T-helper 22 cell (primary cell): ENCODE measurements at places on chromosomes 1 and 21.
A peak's percentile ranks its signal among the peaks of the same experiment; 100 is the strongest.

DNA sequence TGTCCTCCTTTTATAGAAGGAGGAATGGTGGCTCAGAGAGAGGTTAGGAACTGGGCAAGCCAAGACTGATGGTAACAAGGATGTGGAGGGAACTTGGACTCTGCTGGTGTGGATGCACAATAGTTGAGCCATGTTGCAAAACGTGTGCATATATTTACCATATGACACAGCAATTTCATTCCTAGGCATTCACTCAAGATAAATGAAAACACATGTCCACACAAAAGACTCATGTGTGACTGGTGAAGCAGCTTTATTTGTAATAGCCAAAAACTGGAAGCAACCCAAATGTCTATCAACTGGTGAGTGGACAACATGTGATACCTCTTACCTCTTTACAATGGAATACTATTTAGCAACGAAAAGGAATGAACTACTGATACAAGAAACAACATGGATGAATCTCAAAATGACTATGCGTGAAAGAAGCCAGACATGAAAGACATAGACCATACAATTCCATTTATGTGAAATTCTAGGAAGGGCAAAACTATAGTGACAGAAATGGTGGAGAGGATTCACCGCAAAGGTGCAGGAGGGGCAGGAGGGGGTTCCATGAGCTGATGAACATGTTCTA is 36.2 kb downstream of the CAMK2N1 start:
- DNase-seq = no peak

- no peak for DNase-seq
These were observed 87.9 kb downstream of the RIPK4 start for GRCh38 chr21:41678924-41679318.

GRCh38 chr1:220430586-220430985 is 97.3 kb upstream of the MARK1 start:
- DNase-seq = no peak

GRCh38 chr1:59605761-59606160 is 209.0 kb upstream of the HOOK1 start:
- no peak for DNase-seq

GRCh38 chr1:111503585-111504060 is at the start of the genes ADORA3 and TMIGD3:
ADORA3 (minus strand) TSS chr1:111503633; CDS start chr1:111503354, 279 bp downstream.
TMIGD3 (minus strand) TSS chr1:111503633; CDS start chr1:111503354, 279 bp downstream.
- DNase-seq = no peak

GRCh38 chr21:37139154-37139553 is 66.1 kb downstream of the TTC3 start:
- DNase-seq = no peak

- DNase-seq = no peak
These were observed 69.1 kb upstream of the C1orf105 start for GRCh38 chr1:172351346-172351745.

GRCh38 chr1:52706136-52706670 is 8.1 kb upstream of the COA7 start:
- no peak for DNase-seq

DNA sequence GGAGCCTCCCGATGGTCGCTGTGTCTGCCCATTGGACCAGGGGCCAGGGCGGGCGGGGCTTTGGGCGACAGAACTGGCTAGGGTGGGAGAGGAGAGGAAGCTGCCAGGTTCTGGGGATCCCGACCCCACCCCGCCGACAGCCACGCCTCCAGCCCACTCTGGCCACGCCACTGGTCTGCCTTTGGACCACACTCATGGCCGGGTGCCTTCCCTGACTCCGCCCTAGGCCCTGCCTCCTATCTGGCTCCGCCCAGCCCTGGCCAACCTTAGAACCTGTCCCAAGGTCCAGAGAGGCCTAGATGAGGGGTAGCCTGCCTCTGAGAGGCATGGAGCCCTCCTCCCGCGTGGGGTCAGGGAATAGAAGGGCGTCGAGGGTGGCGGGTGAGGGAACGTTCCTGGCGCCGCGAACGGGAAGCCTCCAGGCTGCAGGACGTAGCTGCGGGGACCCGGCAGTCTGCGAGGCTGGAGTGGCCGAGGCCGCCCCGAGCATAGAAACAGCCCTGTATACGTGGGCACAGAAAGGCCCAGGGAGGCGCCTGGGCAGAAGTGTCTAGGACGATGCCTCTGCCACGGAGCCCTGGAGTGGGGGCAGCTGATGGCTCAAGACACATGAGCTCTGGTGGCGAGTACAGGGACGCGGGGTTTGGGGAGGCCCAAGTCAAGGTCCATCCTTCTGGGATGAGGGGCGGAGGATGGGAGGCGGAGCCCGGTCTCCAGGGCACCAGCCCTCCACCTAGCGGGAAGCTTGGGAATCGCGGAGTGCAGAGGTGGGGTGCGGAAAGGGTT is 11.5 kb upstream of the COL16A1 start:
- DNase-seq = no peak

- peak; percentile 43 for DNase-seq
These were observed 42.5 kb upstream of the TMEM125 start for GRCh38 chr1:43227143-43227764.

DNA sequence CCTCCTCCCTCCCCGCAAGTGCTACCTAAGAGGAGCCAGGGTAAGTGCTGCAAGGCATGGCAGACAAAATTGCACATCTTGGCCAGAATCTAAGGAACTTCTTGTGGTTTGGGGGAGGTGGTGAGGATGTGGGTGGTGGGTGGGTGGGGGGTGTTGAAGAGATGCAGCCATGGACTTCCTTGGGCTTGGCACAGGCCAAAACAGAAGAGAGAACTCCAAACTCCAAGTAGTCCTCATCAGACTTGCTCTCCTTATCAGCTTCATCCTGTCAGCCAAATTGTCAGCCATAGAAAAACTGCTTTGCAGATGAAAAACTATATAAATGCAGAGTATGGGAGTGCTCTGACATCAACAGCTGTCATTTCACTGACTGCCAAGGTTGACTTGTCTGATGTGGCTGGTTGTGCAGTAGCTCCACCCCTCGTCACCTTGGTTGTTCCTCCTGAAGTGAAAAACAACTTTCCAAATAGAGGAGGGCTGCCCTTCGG is 7.1 kb downstream of the AMIGO1 start:
- DNase-seq = peak; percentile 55

DNA sequence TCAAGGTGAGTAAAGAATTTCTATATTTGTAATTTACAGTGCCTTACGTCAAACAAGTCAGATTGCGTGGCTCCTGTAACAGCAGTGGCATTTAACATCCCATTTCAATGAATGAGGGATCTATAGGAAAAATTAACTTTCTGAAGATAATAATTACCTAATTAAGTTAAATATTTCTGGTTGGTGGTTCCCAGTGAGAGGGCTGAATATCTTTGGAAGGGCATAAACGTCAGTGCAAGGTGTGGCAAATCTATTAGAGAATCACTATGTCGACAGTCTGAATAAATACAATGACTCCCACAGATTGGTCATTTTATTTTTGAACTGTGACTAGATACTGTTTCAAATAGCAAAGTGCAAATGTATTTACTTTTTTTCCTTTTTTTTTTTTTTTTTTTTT is 80.0 kb downstream of the S1PR1 start:
- DNase-seq = no peak
